ENCODE measurements at places on chromosomes 1 and 21.

DNA sequence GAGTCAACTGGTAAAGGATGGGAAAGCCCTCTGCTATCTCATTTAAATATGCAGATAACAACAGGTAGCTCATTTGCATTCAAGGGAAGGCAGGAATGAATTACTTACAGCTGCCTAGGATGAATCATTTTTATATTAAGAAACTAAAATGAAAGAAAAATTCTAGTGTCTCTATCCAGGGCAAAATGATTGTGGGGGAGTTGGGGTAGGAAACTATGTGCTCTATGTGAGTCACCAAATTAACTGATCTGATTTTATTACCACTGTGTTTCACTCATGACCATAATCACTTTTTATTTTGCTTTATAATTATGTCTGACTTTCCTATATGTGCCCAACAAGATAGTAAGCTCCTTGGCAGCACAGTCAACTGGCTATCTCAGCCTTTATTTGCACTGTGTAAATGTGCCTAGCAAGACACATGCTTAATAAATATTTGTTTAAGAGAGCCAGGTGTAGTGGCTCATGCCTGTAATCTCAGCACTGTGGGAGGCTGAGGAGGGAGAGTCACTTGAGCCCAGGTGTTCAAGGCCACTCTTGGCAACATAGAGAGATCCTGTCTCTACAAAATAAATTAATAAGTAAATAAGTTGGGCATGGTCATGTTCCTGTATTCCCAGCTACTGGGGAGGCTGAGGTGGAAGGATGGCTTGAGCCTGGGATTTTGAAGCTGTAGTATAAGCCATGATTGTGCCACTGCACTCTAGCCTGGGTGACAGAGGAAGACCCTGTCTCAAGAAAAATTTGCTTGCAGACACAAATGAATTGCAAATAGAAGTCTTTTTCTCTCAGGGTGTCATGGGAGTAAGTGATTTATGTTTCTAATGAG is 84.1 kb downstream of the SPAG17 start:
- no peak for DNase-seq

- no peak for DNase-seq
Measured at GRCh38 chr1:159584536-159584935, 3.1 kb upstream of the APCS start.

- DNase-seq = no peak
Measured at GRCh38 chr1:160996178-160996577, 24.8 kb downstream of the F11R start.

DNA sequence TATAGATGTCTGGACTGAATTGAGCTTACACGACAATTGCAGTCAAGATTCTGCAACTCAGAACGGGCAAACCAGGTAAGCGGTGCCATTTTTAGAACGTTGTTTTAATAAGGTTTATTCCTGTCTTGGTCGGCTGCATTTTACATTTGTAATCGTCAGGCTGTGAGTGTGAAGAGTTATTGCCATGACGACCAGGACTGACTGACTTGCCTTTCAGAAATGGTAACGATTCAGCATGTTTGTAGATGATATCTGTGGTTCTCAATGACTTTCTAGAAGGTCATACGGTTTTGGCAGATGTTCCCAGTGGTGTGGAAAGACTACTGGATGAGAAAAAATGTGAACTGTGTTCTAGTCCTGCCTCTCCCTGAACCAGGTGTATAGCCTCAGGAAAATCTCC is 271.3 kb upstream of the B3GALT2 start:
- DNase-seq = no peak

DNA sequence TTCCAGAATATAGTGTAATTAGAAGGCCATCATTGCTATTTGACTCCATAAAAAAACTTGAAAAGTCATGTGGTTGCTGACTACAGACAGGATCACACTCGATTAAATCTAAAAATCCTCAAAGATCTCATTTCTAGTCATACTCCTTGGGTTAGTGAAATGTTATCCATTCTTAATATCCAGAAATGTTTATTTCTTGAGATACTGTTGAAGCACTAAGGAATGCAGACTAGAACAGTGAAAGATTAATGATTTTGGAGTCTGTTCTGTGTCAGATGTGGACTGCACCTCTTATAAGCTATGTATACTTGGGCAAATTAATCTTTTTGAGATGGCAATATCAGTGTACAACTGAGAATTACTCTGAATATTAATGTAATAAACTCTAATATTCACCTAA is 65.1 kb downstream of the ADSS2 start:
- no peak for DNase-seq

- DNase-seq = no peak
Measured at GRCh38 chr1:74050386-74050785, 147.6 kb downstream of the LRRIQ3 start.

DNA sequence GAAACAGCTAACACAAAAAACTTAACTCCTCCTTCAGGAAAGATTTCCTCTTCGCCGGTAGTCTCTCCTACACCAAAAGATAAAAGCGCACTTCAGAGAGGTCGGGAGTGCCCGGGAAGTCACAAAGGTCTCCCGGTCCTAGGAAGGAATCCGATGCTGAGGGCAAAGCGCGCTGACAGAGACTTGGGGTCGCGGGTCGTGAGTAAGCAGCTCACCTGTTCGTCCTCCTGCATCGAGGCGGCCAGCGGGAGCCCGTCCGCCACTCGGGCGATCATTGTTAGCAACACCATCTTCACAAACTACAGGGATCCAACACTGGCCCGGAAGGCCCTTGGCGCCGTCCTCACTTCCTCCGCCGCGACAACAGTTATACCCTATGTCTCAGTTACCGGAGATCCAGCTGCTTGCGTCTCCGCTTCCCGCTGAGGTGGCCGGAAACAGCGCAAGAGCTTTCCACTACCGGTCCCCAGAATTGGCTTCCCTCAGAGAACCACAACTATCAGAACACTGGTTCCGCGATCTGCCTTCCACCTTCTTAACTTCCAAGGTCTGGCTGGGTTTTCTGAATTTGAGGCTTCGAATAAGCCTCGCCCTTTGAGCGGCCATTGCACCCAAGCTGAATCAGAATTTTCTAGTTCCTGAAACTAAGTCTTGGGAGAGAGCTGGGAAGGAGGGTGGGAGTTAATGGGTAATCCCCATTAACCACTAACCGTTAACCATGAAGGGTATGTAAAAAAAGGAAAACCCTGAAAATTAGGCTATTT is at the start of gene SEC22B:
Gene SEC22B, minus strand, starts transcription at position 429 of the 764 bp plus-strand sequence. Its CDS starts 139 bp downstream, at position 290.
- DNase-seq = peak; percentile 82

- DNase-seq = no peak
Measured at GRCh38 chr1:155339515-155340097, 18.9 kb downstream of the RUSC1 start.

DNA sequence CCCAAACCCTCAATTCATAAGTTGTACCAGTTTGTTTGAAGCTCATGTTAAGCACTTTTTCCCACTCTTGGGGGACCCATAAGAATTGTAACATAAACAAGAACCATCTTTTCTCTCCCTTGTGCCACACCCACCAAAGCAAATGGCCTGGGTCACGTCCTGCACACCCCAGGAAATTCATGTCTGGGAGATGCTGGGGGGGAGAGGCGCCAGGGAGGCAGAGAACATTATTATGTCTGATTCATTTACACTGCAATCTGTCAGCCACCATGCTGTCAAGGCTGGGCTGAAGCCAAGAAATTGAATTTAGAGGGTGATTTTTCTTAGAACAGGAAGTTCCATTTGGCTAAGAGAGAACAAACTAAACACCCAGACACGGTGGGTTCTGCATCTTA is 37.2 kb upstream of the IPO9 start:
- no peak for DNase-seq

GRCh38 chr1:111888740-111889376 is 100.6 kb downstream of the KCND3 start:
- DNase-seq = no peak
